ENCODE measurements at places on chromosomes 6 and 20. TPM values are rescaled to one million over a fixed set of nuclear protein-coding genes. Genes with fewer than 3 reads are reported as not detected.

Gene OPRM1
- total RNA-seq, result not detected

Gene TENT5A
- 0.43 TPM for total RNA-seq

Gene EMILIN3
- total RNA-seq, result 0.16 TPM

Gene CRISP3
- total RNA-seq, result not detected

Gene DPPA5
- not detected for total RNA-seq

Gene KIAA1755
- not detected for total RNA-seq

Measured in activated CD4-positive, alpha-beta T cell treated with anti-CD3 and anti-CD28 coated beads for 36 hours (primary cell).